ENCODE measurements at places on chromosomes 4 and X.

DNA sequence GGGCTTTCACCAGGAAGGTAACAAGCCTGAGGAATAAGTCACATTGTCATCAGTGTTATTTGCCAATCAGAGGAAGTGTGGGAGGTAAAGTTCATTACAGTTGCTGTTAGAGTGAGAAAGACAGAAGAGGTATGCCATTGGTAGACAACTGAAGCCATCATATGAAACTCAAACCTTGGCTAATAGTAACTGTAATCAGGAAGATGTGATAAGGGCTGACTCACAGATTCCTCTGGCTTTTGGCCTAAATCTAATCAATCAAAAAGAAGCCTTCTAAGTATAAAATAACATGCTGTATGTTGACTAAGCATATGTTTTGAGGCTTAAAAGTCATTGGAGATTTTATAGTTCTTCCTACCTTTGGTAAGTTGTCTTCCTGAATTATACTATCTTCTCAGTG, 242.8 kb downstream of the PCDH7 start:
- DNase-seq = no peak

DNA sequence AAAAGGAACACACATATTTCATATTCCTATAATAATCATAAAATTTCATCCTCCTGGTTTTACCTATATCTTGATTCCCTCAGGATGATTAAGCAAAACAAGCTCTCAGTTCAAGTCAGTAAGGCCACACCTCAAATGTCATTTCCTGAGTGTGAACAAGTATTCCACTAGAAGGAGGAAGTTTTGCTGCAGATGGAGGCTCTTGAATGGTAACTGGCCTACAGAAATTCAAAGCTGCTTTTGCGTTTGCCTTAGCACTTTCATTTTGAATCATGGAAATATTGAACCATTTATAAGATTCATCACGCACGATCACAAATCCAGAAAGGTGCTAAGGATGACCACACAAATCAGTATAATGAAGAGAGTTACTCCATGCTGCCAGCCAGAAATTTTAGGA, 254.4 kb upstream of the CXXC4 start:
- DNase-seq = no peak

- no peak for DNase-seq
Observed at GRCh38 chrX:28668303-28668702, 81.1 kb downstream of the IL1RAPL1 start.

GRCh38 chr4:6840062-6840976, 57.8 kb downstream of the KIAA0232 start:
- no peak for DNase-seq

- DNase-seq = no peak
Observed at GRCh38 chr4:47251348-47252135, 212.0 kb downstream of the COMMD8 start.

DNA sequence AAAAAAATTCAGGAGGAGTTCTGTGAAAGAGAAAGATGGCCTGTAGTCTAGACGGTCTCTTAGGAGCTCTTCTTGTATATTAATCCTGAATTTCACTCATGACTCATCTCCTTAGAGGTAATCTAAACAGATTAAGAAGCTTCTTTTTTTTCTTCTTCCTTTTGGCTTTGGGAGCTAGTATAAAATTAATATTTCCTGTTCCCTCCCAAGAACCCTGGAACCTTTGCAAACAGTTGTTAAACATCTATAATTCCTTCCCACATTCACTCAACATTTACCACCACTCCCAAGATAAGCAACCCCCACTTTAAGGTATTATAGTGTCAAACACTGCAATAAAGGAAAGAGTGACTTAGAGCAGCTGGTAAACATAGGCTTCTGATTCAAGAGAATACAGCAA, 146.4 kb upstream of the EDNRA start:
- DNase-seq = no peak

DNA sequence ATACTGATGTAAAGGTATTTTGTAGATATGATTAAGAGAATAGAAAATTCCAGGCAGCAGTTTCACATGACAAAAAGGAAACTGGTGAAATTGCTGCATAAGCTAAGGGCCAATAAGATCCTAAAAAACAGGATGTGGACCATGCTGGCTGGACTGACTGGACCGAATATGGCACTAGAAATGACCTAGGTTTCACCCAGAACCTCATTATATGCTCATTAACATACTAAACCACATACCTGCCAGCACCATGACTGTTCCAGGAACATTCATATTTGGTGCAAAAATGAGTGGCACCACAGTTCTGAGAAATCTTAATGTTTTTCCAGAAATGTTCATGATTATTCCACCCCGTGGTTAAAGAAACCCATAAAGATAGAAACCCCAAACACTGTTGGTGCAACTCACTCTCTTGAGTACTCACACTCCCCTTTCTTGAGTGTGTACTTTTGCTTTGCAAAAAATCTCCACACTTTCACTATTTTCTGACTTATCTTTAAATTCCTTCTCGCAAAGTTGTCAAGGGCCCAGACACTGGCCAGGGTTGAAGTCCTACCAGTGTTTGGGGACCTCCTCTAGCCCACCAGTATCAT, 74.0 kb downstream of the FANCB start:
- DNase-seq = no peak

DNA sequence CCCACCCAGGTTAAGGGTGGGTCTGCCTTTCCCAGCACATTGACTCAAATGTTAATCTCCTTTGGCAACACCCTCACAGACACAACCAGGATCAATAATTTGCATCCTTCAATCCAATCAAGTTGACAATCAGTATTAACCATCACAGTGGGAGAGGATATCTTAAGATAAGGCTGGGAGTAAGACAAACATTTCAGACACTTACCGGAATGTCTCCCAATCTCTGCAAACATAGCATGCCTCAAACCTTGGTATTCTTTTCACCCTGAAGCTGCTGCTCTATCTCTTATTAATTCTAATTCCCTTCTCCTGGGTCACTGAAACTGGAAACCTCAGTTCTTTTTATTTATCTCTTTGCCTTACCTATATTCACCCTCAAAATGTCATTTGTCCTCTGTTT, 19.0 kb upstream of the TAPT1 start:
- no peak for DNase-seq

- no peak for DNase-seq
Observed at GRCh38 chrX:131288738-131289511, at the start of gene IGSF1. IGSF1 (minus strand) TSS chrX:131289306; CDS start chrX:131286674, 2,632 bp downstream.

GRCh38 chr4:88753658-88754571, 56.3 kb upstream of the NAP1L5 start:
- no peak for DNase-seq

GRCh38 chr4:39078829-39079228, 16.8 kb downstream of the KLHL5 start:
- DNase-seq = no peak

- DNase-seq = peak; percentile 16
Observed at GRCh38 chr4:25180524-25181131, 20.4 kb upstream of the SEPSECS start.

GRCh38 chr4:159977907-159978617, 875.2 kb downstream of the RAPGEF2 start:
- no peak for DNase-seq

DNA sequence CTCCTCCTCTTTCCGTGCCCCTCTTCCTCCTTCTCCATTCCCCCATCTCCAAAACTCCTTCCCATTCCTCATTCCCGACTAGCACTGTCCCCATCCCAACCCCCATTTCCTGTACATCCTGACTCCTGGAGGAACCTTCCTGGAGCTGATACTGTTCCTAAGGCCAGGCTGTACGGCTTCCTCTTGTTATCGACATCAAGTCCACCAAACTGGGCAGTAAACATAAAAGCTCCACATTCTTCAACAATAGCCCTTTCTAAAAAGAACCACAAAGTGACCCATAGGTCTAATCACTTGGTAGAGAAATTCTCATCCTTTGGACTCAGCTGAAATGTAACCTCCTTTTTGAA, 22.9 kb downstream of the AWAT2 start:
- DNase-seq = no peak

DNA sequence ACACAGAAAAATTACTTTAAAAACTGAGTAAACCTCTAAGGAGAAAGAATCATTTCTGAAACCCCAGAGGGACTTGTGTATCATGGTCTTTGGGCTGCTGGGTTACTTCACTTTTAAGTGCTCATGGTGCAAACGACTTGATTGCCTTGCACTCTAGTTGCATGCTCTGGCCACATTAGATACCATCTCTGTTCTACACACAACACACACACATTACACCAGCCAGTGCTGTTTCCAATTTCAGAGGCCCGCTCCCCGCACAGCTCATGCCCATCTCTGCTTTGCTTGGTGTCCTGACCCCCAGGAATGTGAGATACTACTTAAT, 2.1 kb downstream of the PPP3CA start:
- DNase-seq = no peak

DNA sequence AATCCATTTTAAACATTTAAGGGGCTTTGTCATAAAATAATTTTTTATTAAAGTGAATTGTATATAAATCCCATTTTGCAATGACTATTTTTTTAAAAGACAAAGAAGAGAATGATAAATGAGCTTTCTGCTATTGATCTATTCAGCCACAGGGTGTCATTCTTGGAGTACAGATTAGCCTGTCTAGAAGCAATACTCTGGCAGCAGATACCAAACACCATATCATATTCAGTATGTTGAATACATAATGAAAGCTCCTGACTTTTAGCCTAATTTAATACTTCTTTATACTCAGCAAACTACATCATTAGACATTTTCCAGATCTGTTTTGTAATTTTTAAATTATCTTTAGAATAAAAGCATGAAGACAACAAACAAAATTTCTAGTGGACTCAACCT, 496.3 kb downstream of the PDGFC start:
- peak; percentile 29 for DNase-seq

DNA sequence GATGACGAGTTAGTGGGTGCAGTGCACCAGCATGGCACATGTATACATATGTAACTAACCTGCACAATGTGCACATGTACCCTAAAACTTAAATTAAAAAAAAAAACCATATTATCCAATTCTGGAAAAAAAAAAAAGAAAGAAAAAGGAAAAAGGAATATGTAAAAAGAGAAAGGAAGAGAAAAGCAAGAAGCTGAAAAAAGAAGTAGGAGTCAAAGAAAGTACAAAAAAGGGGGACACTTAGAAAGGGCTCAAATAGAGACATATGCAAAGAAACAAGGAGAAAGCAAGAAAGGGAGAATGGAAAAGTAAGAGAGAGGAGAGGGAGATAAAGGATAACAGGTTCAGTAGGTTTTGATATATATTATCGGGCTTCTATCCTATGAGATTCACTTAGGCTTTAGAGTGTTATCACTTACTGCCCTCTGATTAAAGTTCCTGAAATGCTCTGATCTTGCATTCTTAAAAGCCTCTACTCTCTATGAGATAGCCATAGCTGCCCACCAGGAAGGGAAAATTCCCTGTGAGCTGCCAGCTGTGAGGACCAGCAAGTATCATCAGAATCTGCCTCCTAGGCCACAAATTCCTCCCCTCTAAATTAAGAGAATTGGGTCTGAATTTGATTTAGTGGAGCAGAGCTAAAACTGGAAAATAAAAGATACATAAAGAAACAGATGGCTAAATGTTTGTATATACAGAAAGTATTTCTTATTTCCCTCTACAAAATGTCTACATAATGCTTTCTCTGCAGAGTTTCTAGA, 95.2 kb downstream of the AMMECR1 start:
- no peak for DNase-seq

DNA sequence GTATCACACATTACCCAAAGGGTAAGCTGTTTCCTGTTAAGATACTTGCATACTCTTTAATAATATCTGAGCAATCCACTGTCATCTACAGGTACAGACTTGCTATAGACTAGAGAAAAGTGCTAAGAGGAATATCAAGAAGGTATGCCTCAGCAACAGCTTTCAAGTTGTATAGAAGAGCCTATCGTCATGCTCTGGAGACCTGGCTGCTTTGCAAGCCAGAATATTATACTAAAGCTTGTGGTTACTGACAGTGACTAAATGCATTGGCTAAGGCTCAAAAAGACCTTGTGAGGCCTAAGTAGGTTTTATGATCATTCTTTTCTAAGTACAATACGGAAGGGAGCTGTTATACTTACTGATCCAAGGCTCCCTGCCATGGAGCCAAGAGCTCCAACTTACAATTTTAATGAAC, 11.3 kb downstream of the LAMP2 start:
- DNase-seq = no peak

- DNase-seq = peak; percentile 83
Observed at GRCh38 chr4:172962564-172963353, 205.9 kb upstream of the GALNT7 start.

DNA sequence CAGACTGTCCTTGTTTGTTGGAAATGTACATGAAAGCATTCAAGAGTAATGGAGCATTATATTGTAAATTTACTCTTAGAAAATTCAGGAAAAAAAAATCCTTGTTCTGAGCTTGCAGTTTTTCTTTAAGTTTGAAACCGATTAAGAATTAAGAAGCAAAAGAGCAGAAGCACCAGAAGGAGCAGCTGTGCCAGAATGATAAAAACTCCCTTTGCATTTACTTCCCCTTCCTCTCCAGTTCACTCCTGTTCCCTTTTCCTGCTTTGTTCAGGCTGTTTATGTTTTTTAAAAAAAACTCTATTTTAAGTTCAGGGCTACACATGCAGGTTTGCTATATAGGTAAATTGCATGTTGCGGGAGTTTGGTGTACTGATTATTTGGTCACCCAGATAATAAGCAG, 90.3 kb downstream of the ATOH1 start:
- no peak for DNase-seq

GRCh38 chrX:130079824-130080406, 30.4 kb downstream of the ELF4 start:
- peak; percentile 63 for DNase-seq

DNA sequence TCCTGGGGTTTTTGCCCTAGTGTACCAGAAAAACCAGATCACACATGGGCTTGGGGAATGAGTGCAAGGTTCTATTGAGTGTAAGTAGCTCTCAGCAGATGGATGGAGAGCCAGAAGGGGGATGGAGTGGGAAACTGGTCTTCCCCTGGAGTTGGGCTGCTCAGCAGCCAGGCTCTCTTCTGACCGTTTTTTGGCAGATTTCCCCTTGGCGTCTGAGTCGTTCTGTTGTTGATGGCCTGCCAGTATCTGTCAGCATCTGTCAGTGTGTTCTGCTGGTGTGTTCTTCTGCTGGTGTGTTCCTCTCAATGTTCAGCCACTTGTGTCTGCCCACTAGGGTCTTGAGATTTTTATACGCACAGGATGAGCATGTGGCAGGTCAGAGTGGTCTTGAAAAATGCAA, 633.9 kb upstream of the CPEB2 start:
- peak; percentile 6 for DNase-seq

DNA sequence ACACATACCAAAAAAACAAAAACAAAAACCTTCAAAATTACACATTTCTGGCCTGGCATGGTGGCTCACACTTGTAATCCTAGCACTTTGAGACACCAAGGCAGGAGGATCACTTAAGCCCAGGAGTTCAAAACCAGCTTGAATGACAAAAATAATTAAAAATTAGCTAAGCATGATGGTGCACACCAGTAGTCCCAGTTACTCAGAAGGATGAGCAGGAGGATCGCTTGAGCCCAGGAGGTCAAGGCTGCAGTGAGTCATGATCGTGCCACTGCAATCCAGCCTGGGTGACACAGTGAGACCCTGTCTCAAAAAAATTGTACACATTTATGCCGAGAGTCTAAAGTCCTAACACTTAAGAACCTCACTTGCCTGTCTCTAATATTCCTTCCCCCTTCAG, 18.3 kb downstream of the SLC39A8 start:
- DNase-seq = no peak
